T-helper 1 cell (primary cell): ENCODE measurements at places on chromosomes 1 and 21.

DNA sequence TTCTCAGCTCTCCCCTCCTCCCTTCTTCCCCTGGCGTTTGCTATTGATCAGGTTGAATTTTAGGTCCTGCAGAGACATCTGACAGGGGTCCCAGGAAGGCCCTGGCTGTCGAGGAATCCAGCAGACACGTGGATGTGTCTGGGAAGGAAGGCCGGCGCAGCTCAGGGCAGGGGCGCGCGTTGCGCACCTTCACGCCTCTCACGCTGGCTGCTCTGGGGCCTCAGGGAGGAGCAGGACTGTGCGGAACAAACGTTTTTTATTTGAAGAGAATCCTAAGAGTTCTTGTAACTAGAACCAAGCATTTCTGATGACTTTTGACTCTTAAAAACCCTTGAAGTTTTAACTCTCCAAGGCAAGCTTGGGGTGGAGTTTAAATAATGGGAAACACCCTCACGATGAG lies 54.2 kb downstream of the SLC37A1 start:
- no peak for DNase-seq

- DNase-seq: peak; percentile 65
These were observed 825 bp downstream of the DCAF8 start for GRCh38 chr1:160261556-160261892.

DNA sequence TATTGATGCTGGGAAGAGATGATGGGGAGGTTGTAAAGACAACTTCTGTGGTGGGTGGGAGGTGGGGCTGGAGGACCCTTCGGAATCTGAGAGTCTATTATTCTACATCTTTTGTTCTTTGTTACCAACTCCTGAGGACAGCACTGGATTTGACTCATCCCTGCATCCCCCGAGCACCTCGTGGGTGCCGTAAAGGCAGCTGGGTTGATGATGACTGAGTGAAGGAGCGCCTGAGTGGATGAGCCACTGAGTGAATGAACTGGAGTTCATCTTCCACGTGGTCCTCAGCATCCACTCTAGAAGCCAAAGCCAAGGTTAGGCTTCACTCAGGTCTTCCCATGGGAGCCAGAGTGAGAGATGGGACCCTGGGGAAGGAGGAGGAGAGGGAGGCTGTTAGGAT lies 77.6 kb downstream of the LRRN2 start:
- DNase-seq: no peak

- no peak for DNase-seq
These were observed 3.2 kb upstream of the TTLL10 start for GRCh38 chr1:1170215-1171091.

DNA sequence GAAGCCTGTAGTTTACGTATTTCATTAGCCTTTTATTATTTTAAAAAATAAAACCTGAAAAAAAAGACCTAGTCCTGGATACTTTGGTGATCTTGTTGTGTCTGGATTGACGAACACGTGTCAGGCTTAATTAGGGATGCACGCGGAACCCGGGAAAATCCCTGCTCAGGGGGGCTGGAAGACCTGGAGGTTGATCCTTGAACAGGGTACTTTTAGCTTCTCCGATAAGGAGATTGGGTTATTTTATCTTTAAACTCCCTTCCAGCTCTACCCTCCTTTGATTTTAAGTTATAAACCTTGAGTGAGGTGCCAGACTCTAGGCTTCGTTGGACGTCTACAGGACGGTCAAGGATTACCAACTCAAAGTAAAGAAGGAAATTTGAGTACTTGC lies 552 bp upstream of the ZNF691 start:
- no peak for DNase-seq

DNA sequence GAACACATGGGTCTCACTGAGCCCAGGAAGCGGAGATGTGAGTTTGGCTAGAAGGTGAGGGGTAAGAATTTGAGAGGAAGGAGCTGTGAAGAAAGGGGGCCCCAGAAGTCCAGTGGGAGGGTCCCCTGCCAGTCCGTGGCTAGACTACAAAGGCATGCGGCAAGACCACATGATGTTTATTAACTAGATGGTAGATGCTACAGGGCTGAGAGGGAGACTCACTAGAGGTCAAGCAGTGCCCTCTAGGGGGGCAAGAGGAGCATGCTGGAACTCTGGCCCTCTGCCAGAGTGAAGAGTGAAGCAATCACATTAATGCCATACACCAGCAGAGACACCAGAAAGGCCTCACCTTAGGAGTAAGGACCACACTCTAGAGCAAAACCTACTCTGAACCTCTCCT lies 12.2 kb downstream of the KIAA0319L start:
- DNase-seq: no peak

DNA sequence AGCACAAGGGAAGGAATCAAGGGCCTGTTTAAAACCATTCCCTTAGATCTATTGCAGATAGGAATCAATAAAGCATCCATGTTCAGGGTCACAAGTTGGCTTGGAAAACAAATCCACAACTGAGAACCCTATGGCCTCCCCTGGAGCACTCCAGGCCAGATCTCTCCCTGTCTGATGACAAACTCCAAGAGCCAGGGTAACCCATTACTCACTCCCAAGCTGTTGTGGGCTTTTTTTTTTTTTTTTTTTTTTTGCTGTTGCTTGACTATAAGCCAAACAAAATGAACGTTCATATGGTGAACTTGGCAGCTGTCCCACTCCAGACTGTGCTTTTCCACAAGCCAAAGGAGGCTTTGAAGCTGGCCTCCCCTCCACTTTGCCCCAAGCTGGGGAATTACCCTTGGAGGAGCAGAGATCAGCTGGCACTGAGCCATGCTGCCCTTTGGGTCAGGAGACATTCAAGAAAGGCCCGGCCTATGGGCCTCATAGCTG lies 35.7 kb upstream of the VAV3 start:
- DNase-seq: no peak

DNA sequence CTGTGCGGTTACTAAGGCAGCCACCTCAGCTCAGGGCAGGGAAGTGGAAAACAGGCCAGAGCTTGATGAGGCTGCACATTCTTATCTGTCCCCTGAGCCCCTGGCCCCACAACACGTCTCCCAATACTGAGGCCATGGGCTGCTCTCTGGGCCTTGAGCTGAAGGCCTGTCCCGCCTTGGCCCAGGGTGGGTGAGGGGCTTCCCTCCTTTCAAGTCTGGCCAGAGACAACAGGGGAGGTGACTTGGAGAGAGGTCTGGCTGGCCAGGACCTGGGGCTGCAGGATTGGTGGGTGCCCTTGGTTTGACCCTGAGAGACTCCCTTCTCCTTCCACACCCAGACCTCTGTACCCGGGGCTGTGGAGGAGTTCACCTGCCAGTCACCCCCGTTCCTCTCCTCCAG lies 563.8 kb downstream of the PTPRU start:
- no peak for DNase-seq

GRCh38 chr1:23597635-23598388 lies 38.5 kb upstream of the ID3 start:
- DNase-seq: no peak

DNA sequence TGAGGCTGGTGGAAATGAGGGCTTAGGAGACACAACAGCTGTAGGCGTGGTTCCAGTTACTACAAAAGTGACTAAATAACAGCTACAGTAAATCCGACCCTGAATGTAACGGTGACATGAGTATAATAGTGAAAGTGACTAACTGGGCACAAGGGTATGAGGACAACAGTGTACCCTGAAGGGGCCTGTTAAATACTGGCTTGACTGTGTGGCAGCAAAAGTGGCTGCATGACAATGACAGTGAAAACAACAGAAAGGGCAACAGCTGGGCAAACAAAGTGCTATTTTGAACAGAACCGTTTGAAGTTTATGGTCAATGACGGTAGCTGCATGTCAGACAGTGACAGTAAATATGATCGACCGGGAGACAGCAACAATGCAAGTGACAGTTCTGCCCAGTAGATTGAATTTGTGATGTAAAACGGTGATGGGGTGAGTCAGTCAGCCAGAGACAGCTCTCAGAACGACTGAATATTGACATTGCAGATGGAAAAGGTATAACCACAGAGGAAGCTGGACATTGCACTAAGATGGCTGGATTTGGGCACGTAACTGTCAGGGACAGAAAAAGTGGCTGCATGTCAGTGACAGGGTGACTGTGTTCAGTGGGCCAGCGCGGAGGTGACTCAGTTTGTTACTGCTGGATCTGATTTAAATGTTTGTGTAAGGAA lies 1.2 kb upstream of the ZBTB40 start:
- DNase-seq: no peak

GRCh38 chr21:41361786-41362604 lies at the start of gene MX2:
Gene MX2, plus strand, starts transcription at chr21:41362027. Its CDS starts 14,880 bp downstream, at chr21:41376907.
- peak; percentile 72 for DNase-seq

- DNase-seq: no peak
These were observed 24.1 kb downstream of the ACTA1 start for GRCh38 chr1:229409616-229410369.

- peak; percentile 17 for DNase-seq
These were observed 20.7 kb upstream of the LAX1 start for GRCh38 chr1:203744075-203744972.

- no peak for DNase-seq
These were observed 170.5 kb downstream of the TOMM20 start for GRCh38 chr1:234958066-234958705.

GRCh38 chr1:225657462-225657989 lies 4.6 kb upstream of the ENAH start:
- no peak for DNase-seq

DNA sequence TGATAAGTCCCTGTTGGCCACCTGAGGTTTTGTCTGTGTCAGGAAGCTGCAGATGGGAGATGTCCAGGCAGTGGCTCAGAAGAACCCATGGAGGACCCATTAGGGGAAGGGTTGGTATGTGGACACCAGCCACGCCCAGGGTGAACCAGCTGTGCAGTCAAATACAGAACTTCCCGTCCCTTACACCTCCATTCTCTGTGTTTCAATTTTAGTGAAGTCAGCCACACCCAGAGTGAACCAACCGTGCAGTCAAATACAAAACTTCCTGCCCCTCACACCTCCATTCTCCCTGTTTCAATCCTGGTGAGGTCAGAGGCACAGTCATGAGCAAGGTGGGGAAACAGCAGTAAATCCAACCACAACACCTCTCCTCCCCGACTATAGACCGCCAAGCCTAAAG lies 27.4 kb downstream of the BACE2 start:
- no peak for DNase-seq

GRCh38 chr1:224872832-224873433 lies 56.5 kb upstream of the DNAH14 start:
- no peak for DNase-seq

DNA sequence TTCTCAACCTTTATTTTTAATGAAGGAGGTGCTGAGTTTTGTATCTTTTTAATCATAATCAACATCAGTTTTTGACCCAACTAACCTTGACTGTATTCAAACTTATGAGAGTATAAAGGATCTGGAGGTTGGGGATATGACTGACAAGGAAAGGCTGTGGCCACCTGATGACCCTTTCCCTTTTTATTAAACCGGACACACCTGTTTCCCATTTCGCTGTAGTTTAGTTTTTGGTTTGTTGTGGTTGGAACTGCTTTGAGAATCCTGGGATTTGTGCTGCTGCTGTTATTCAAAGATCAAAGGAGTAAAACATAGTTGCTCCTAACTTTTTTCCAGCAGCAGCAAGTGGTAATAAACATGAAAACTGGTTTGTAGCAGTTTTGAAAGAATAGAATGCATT lies 12.4 kb downstream of the PRPF38A start:
- no peak for DNase-seq

GRCh38 chr1:58883037-58883887 lies 99.4 kb upstream of the JUN start:
- no peak for DNase-seq

DNA sequence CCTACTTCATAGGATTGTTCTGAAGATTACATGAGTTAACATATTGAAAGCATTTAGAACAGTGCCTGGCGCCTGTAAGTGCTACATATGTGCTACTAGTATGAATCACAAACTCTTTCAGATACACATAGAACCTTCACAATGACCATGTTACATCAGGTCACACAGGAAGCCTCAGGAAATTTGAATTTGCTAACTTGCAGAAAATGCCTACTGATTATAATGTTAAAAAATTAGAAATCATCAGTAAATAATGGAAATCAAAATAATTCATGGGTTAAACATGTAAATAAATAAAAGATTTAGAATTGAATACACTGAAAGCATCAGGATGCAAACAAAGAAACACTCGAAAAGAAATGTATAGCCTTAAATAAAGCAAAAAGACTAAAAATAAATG lies 94.9 kb downstream of the SPAG17 start:
- no peak for DNase-seq

- no peak for DNase-seq
These were observed 378.9 kb upstream of the RUNX1 start for GRCh38 chr21:35428001-35428320.

DNA sequence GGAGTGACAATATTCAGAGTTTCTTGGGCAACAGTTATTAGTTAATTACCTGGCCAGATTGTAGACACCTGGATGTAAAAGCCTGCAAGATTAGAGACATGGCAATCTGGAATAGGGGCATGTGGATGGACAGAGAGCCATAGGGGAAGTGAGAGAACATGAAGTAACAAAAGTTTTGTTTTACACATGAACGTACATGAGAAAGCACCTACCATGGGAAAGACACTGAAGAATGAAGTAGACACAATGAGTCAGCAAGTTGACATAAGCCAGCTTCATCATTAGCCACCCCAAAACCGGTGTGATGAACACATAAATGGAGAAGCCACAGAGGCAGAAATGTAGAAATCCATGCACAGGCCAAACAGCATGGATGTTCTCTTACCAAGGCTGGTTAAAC lies 462.1 kb upstream of the C1orf87 start:
- DNase-seq: no peak

GRCh38 chr1:231663211-231663792 lies 36.7 kb downstream of the DISC1 start:
- DNase-seq: no peak

DNA sequence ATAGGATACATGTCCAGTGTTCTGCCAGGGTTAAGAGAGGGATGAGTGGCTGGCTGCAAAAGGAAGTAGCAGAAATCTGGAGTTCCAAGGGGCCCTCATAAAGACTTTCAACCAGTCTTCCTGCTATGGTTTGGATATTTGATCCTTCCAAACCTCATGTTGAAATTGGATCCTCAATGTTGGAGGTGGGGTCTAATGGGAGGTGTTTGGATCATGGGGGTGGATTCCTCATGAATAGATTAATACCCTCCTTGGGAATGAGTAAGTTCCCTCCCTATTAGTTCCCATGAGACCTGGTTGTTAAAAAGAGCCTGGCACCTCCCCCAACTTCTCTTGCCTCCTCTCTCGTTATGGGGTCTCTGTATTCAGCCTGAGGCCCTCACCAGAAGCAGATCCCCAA lies 10.1 kb upstream of the GNG12 start:
- DNase-seq: no peak
